PC-9 (cell line): ENCODE measurements at places on chromosomes 3 and 15. TPM values are rescaled to one million over a fixed set of nuclear protein-coding genes. Genes with fewer than 3 reads are reported as not detected.

GRCh38 chr3:34925851-34926250 is 713.5 kb upstream of the ARPP21 start:
- DNase-seq, result no peak

DNA sequence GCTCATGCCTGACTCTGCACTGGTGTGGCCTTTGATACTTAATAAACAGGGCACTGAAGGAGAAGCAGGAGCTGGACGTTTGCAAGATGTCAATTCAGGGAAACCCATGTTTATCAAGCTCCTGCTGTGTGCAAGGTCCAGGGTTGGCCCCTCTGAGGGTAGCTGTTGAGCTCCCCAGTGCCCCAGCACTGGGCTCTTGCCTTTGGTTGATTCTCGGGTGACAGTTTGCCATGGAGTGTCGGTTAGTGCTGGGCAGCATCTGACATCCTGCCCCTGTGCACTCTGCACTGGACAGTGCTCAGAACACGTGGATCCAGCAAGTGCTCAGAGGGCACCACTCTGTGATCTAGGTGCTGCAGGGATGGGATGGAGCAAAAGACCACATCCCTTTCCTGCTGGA is 7.3 kb downstream of the HDAC11 start:
- no peak for DNase-seq

GRCh38 chr15:41862515-41863116 is 24.0 kb downstream of the PLA2G4B start:
- peak; percentile 27 for DNase-seq

DNA sequence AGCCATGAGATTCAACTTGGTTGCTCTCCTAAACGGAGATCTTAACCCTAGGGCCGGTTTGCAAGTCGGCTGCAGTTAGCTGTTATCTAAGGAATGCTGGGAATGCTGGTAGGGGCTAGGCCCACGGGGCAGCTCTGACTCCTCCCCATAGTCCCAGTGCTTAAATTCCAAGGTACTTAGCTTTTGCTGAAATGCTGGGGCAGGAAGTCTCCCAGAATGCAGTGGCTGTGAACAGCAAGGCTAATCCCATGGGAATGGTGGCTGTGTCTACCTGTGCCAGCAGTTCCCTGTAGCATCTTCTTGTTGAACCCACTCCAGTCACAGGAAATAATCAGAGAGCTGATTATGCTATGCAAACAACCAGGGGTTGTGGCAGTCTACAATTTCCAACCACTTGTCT is 102.5 kb upstream of the TJP1 start:
- DNase-seq, result peak; percentile 81

GRCh38 chr15:48440084-48440483 is 108.9 kb downstream of the DUT start:
- DNase-seq, result no peak

DNA sequence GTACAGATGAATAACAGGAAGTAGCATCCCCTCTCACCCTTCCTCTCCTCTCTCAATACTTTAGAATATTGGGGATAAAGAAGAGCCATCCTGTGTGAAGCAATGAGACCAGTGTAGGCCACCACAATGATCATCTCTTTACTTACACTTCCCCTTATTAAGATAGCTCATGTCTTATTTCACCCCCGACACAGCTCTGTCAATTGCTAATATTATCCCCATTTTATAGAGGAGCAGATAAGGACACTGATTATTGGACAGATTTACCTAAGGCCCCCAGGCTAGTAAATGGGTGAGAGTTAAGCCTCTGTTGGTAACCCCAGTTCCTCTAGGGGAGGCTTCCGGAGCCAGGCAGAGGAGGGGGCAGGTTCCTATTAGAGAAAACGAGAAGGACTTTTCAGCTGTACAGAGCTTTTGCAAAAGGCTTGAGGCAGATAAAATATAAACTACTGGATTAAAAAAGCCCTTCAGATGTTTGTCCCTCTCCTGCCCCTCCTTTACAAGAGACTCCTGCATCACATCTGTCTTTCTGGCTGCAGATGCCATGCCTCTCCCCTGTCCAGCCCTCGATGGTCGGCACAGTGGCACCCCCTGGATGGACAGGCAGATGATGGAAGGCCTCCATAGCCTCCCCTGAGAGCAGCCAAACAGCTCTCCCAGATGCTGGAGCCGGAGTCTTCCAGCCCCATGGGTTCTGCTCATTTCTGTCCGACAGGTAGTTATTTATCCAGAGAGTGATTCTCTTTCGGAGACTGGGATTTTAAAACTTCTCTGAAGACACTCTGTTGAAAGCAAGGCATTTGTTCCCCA is 49.4 kb upstream of the LCTL start:
- no peak for DNase-seq

GRCh38 chr3:6807967-6808588 is 52.8 kb upstream of the GRM7 start:
- no peak for DNase-seq

DNA sequence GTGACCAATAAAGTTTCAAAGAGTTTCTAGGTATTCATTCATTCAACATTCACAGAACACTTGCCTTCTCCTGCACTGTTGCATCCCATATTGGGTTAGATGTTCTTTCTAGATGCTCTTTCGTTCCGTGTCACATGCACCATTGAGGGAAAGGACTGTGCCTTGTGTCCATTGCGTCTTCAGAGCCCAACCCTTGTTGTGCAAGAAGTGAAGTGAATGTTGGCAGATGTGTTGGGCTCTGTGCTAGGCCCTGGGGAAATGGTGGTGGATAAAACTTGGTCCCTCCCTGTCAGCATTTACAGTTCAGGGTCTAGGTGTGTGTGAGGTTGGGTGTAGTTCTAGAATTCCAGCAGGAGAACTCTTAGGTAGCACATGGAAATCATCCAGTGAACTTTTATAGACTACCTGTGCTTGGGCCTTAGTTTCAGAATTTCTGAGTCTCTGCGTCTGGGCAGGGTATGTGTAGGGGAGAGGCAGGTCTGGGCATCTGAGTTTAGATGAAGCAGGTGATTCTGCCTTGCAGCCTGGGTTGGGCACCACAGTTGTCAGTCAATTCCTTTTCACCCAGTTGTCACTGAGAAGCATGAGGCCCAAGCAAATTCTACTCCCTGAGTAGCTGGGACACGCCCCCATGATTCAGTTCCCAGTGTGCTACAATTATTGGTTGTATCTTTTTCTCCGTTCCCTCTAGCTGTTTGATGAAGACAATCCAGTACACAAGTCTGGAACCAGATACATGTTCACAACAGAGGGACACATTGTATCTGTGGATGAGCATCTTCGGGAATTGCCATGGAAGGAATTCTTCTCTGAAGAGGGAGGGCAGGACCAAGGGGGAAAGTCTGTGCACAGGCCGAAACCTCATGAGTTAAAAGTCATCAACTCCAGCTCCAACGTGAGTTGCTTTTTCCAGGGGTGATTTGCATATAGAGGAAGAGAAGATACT is 25.4 kb downstream of the EDEM1 start:
- DNase-seq, result no peak

DNA sequence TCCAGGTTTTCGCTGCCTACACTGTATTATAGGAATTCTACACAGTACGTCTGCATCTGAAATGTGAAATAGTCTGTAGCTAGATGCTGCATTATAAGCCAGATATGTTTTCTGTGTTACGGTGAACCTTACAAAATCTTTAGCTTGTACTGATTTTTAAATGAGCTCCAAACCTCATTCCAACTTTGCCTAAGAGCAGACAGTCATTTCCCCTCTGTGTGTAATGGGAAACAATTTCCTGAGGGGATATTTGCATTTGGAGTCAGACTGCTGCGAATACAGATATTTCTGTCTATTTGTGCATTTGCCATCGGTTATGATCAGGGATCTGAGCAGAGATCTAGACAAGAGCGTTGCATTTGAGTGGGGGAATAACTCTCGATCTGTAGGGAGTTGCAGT is 37.5 kb downstream of the ARNT2 start:
- no peak for DNase-seq

- no peak for DNase-seq
These were observed 691 bp upstream of the HDGFL3 start for GRCh38 chr15:83208367-83208661.

- DNase-seq, result peak; percentile 39
These were observed 130.6 kb upstream of the FHIT start for GRCh38 chr3:61381745-61382392.

GRCh38 chr15:70608144-70608543 is 155.2 kb downstream of the UACA start:
- DNase-seq, result no peak

GRCh38 chr15:70267879-70268278 is 170.2 kb upstream of the TLE3 start:
- DNase-seq, result peak; percentile 67

DNA sequence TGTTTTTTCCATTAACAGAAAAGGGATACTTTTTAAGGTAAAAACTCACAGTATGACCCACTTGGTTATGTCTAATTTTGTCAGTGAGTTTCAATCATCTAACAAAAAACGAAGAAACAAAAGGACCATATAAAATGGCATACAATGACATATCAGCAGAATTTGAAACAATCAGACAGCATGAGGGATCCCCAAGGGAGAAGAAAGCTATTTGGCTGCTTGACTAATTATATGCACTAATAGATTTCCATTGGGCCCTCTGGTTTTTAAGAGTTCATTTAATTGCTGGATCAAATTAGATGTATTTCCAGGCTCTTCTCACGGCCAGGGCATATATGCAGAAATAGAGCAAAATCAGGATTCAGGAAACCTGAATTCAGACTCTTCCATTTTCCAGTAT is 376.4 kb upstream of the GBE1 start:
- DNase-seq, result no peak

DNA sequence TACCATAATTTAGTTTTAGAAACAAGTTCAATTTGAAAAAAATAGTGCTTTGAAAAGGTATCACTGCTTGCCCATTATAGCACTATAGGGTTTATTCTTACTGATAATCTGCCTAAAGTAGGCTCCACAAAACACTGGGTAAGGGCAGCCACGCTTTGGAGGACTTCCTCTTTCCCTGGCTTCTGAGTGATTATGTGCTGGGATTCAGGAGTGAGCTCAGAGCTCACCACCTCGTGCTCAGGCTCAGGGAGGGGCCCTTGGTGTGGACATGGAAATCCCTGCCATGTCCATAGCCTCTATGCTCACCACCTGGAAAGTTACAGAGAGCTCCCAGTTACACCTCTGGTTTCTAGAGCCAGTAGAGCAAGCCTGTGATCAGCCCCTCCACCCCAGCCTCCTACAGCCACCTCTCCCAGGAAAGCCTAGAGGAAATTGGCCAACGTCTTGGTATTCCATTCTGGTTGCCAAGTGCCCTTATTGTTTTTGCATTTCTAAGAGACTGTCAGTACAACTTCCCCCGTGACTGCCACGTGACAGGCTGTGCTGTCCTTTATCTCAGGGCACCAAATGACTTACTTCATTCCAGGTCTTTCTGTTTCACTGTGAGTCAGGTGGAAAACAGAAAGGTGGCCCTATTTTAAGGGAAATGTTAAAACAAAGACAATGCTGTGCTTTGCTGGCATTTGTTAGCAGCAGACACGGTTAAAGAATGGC is 316.0 kb downstream of the RORA start:
- DNase-seq, result no peak

- DNase-seq, result no peak
These were observed 61.9 kb downstream of the ZNF609 start for GRCh38 chr15:64522226-64522823.

DNA sequence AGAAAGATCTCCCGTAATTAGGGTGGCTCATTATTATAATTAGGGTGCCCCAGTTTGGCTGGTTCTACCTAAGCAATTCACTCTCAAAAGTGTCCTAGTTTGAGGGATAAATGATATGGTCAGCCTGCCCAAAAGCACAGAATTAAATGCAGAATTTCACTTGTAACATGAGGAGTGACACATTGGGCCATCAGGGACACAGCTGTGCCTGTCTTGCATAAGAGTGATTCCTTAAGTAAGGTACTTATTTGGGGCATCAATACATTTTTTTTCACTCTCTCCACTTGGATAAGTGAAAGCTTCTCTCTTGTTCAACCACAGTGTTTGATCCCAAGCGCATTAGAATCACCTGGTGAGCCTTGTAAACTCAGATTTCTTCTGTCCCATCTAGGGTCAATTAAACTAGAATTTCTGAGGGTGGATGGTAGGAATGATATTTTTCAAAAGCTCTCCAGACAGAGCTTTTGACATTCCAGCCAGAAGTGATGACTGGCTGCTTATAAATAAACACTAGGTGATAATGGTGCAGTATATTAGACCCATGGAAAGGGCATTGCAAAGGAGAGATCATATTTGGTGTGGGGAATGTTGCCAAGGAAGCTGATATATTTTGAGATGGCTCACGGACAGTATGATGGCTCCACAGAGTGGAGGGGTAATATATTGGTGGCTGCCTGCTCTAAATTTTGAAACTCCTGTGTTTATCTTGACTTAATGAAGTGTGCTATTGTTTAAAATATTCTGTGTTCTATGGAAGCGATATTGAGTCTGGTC is 458.1 kb upstream of the RASGRP1 start:
- no peak for DNase-seq

GRCh38 chr3:85303156-85303555 is 344.4 kb downstream of the CADM2 start:
- DNase-seq, result no peak

DNA sequence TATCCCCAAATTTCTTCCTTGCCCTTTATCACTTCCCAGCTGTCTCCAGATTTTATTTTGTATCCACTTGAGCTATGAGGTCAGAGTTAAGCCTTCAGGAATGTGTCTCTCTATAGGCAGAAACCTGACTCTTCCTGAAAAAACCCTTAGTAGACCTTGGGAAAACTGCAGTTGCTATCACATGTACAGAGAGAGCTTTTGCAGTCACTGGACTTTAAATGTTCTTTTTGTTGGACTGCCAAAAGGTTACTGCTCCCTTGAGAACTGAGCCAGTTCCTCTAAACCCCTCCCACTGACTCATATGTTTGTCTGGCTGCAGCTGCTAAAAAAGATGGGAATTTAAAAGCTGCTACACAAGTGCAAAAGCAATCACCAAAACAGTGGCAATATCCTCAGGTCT is 169.1 kb upstream of the CCDC54 start:
- DNase-seq, result peak; percentile 90

DNA sequence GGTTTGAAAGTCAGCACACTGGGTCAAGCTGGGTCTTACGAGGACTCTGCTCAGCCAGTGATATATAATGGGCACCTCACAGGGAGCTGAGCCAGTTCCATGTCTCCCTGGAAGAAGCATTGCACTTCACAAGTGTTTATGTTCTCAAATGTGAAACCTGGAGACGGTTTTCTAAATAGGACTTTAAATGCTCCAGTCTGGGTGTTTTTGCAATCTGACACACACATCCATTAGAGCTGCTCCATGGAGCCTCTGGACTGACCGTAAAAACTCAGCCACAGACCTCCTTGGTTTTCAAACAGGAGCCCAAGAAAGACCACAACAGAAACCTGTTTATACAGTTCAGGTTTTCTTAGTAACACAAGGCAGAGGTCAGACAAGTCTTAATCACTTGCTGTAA is 201.3 kb upstream of the LRIG1 start:
- no peak for DNase-seq

MAPK6 gene
- total RNA-seq, result 27.5 and 38.7 TPM in 2 replicates

SCAMP5 gene
- total RNA-seq, result 17.9 and 19.7 TPM in 2 replicates

WNT7A gene
- total RNA-seq, result 4.7 and 6.3 TPM in 2 replicates

MAP4 gene
- total RNA-seq, result 157 and 187 TPM in 2 replicates

CELSR3 gene
- total RNA-seq, result 9.9 and 11.6 TPM in 2 replicates

ALDH1A3 gene
- total RNA-seq, result 462 and 469 TPM in 2 replicates

RBP2 gene
- not detected in 2 replicates for total RNA-seq

TMEM45A gene
- 21.6 and 31.1 TPM in 2 replicates for total RNA-seq

TADA3 gene
- total RNA-seq, result 72.4 and 99.1 TPM in 2 replicates

TFDP2 gene
- 48.2 and 57.6 TPM in 2 replicates for total RNA-seq

BTLA gene
- total RNA-seq, result not detected in 2 replicates

HYPK gene
- 10.1 and 14.4 TPM in 2 replicates for total RNA-seq

MYEF2 gene
- 1.7 and 2.1 TPM in 2 replicates for total RNA-seq

NLGN1 gene
- 1.4 TPM in 2 replicates for total RNA-seq

SLMAP gene
- total RNA-seq, result 116 and 119 TPM in 2 replicates
